ENCODE measurements at places on chromosomes 4 and X.

DNA sequence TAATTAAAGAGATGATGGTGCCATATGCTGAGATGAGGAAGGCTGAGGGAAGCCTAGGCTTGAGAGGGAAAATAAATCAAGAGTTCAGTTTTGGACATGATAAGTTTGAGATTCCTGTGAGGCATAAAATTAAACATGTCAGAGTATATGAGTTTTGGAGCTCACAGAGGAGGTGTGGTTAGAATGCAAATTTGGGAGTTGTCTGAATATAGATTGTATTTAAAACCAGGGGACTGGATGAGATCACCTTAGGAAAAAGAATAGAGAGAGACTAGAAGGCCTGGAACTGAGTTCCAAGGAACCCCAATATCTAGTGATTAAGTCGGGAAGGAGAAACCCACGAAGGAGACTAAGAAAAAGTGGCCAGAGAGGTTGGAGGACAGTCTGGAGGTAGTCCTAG lies 65.5 kb downstream of the FRMPD3 start:
- DNase-seq = no peak

DNA sequence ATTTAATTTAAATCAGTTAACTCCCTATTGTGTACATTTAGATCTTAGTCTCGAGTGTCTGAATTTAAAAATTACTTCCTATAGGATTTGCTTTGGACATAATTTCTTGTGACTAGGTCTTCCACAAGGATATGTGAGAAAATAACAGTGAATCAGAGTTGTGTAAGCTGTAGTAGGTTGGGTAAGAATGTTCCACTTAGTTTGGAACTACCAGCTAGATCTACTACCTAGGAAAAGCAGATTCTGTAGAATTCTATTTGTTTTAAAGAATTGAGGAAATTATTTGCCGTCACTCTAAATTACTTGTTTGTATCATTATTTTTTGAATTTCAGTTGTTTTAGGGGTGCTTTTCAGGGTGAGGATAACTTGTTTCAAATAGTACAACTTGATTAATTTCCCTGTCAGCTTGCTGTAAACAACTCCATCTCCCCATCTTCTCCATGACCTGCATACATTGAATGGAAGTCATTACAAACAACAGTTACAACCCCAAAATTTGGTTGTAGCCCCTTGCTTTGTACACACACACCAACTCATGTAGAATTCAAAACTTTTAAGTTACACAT lies 1.3 kb downstream of the MTHFD2L start:
- no peak for DNase-seq

- DNase-seq = no peak
Observed at GRCh38 chrX:131219271-131219670, 69.8 kb downstream of the IGSF1 start.

GRCh38 chr4:36039026-36039425 lies 205.3 kb downstream of the ARAP2 start:
- DNase-seq = no peak

DNA sequence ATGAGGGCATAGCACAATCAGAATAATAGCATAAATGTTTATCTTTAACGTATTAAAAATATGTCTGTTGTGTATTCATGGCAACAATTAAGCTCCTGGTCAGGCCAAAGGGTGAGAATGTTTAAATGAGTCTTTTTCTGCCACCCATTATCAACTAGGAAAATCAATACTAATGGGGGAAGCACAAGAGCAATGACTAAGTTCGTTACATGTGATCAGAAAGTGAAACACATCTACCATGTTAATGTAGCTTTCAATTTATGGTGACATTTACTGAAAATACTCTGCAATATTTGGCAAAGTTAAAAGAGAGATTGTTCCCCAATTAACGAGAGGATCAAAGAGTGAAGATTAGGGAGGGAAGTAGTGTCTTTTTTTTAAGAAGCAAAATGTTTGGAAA lies 143.7 kb downstream of the NAA11 start:
- DNase-seq = no peak

DNA sequence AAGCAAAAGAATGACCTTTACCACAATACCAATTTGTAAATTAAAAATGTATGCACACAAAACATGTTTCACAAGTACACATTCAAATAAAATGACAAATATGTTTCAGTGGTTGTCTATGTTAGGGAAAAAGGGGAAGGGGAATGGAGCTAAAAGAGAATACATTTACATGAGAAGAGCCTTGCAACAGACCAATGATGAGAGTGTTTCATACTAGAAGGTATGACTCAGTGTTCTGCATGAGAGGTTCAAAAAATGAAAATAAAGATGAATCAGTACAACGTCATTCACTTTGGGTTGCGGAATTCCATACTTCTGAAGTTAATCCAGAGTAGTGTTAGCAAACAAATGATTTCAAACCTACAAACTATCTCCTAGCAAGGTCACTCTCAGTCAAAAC lies 51.7 kb downstream of the RPGR start:
- no peak for DNase-seq

DNA sequence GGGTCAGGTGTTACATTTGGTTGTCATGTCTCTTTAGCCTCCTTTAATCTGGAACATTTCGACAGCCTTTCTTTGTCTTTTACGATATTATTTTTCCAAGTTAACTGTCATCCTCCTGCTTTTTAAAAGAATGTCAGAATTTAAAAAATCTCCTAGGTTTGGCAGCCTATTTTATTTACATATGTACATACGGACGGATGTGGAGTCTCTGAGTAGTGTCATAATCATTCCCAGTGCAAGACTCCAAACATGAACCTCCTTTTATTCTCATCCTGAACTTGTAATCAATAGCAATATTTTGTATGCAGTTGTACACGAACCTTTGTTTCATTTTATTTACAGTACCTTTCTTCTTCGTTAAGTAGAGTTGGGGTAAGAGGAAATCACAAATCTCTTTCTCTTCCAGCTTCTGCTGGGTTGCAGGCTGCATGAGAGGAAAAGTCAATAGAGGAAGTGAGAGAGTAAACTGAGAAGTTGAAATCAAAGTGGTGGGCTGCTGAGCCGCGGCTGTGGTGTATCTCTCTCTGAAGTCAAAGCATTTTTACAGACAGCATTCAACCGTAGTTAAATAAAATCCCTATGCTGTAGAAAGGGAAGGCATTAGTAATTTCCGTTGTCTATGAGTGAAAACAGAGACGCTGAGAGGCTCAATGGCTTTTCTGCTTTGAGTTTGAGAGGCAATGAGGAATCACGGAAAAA lies 53.9 kb upstream of the RPS6KA3 start:
- DNase-seq = no peak

DNA sequence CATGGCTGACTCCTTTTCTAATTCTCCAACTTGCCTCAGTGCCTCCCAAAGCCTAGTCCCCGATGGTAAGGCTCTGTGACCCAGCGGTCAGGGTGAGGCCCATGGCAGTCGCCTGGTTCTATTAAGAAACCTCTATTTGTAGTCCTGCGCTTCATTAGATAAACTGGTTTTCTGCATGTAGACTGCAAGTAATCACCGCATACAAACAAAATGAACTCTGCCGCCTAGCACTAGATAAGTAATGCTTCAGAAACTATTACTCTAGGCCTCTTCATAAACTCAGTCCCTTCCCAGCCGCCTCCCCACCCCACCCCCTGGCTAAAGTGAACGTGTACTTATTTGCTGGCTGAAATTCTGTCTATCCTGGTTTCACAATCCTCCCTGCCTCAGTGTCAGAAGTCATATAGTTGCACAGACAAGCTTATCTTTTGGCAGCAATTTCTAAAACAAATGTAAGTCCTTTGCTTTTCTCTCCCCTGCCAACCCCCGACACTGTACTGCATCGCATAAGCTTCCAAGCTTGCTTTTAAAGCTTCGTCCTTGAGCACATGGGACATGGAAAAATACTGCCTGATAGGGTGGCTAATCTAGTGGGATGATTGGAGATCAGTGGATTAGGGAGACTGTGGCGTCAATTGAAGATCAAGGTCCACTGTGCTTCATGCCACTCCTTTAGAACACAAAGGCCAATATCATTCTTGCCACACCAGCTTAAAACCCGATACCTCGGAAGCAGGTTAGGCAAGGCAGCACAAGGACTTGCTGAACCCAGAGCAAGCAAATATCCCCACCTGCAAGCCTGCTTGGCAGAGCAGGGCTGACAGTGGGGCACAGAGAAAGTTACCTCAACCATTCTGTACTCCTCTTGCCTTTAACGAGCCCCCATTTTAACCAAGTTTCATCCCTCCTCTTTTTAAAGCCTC lies 125.8 kb downstream of the IRF2 start:
- DNase-seq = no peak

DNA sequence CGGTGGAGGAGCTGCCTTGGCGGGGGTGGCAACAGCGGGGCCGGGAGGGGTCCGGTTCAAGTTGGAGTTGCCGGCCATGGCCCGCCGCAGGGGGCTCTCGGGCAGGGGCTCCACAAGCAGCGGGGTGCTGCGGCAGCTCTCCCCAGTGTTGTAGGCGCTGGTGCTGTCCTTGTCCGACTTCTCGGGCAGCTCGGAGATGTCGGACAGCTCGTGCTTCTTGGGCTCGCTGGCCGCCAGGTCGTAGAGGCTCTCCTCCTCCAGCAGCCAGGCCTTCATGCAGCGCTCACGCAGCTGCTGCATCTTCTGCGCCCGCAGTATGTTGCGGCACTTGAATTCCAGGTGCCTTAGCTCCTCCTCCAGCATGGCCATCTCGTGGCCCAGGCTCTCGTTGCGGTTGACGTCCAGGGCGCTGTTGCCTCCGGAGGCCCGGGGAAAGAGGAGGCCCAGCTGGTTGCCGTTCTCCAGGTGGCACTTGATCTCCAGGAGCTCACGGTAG lies 9.7 kb downstream of the SSR4 start:
- no peak for DNase-seq

- DNase-seq = no peak
Observed at GRCh38 chrX:68682790-68683189, 35.3 kb downstream of the STARD8 start.

DNA sequence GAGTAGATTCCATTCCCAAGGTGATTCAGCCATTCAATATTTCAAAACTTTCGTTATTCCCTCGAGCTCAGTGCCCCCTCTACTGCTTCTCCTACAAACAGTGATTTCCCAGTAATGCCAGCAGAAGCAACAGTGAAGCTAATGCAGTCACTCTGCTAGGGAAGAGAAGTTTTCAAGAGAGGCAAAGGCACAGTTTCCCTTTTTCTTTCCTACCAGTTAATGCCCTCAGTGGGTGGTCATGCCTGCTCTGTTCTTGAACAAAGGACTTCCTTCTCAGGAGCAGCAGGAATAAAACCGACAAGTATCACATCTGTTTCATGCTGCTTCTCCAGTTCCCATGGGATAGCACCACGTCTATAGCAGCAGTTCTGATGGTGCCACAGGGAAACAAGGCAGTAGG lies 317.2 kb downstream of the TENM3 start:
- no peak for DNase-seq

DNA sequence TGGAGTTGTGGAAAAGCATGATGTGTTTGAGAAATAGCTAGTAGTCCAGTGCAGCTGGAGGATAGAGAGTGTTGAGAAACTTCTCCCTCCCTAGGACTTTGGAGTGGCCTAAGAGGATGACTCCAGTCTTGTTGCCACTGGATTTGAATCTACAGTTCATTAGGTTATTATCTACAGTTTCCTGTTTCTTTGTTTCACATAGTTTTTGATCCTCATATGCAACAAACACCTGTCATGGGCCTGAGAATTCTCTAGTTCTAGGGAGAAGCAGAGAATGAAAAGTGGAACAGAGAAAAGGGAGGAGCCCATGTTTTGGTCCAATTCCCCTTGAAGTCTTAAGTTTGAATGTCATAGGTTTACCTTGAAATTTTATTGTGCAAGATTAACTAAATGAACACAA lies 73.6 kb upstream of the TBC1D9 start:
- DNase-seq = no peak

DNA sequence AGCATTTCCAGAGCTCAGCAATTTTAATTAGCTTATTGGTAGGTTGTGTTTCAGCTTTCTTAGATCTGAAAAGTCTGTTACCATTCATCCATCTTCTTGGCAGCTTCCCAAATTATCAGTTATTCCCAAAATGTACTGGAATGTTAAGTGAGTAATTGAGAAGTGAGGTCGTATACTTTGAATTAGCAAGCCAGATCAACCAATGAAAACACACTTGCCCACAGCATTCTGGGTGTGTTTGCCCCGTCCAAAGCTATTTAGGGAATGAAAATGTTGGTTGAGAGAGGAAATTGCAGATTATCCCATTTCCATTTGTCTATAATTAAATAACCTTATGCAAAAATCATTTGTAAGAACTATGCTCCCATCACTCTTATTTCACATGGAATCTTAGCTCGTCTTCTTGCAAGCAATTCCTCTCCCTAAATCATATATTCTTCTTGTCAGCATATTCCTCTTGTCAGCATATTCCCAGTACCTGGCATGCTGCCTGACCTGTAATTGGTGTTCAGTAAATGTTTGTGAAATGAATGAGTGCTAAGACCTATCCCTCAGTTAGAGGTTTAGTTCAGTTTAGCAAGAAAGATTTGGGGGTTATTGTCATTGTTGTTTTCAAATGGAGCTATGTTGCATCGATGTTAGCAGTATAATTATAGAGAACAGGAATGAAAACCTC lies 23.3 kb upstream of the ANTXR2 start:
- no peak for DNase-seq

DNA sequence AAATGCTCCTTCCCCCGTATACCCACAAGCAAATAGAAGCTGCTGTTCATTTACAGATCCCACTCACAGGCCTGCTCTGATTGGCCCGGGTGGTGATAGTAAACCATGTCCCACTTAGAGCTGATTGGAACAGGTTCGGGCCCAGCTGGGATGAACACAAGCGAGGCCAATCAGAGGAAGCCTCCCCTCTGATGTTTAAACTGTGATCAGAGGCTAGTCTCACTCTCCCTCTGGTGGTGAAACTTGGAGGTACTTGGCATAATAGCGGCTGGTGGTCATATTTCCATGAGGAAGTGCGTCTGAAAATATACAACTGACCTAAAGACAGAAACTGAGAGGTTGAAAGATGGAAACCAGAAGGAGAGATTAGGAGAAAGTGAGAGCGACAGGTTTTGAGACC lies 51.5 kb upstream of the TRPC3 start:
- no peak for DNase-seq

- no peak for DNase-seq
Observed at GRCh38 chr4:140266958-140267568, 106.4 kb upstream of the SCOC start.

DNA sequence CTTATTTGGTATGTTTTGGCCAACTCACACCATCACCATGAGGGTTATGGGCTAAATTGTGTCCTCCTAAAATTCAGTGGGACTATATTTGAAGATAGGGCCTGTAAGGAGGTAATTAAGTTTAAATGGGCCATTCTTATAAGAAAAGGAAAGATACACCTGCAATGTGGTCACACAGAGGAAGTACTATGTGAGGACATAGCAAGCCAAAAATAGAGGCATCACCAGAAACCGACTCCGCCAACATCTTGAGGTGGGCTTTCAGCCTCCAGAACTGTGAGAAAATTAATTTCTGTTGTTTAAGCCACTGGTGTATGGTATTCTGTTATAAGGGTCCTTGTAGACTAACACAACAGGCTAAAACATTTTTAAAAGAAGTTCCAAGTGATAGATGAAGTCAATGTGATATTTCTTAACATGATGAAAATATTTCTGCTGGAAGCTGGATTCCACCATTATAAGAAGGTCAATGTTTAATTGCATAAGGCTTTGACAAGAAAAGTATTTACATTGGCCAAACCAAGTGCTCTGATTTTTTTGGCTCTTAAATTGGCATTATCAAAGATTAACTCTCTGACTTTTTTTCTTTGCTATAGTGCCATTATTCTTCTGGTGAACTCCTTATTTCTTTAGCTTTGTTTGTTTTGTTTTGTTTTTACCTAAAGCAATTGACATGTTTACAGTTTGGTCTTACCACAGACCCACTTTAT lies 540.9 kb downstream of the PPARGC1A start:
- no peak for DNase-seq

Data from stimulated activated CD8-positive, alpha-beta memory T cell treated with anti-CD3 and anti-CD28 coated beads, Interleukin-4, amount 100 ng/mL, for 4 hours (primary cell).